Activated T-helper 17 cell treated with anti-CD3 and anti-CD28 coated beads, Interleukin-2, amount 50 U/mL, for 72 hours (primary cell): ENCODE measurements at places on chromosomes 3 and 15. TPM values are rescaled to one million over a fixed set of nuclear protein-coding genes. Genes with fewer than 3 reads are reported as not detected.

GRCh38 chr15:65115086-65115485 lies at the start of gene UBAP1L:
UBAP1L (minus strand) TSS chr15:65115200; CDS start chr15:65106215, 8,985 bp downstream.
- no peak for ATAC-seq
- no peak within 1 kb of the TSS for H3K27ac ChIP-seq
- H3K4me1 ChIP-seq, result peaks cover 8% of the 10 kb centered on the region
- no peak within 1 kb of the TSS for H3K4me3 ChIP-seq
- H3K27me3 ChIP-seq, result no peaks in the 10 kb centered on the region

KIF15 gene
- 25.3 TPM for total RNA-seq

COL6A6 gene
- not detected for total RNA-seq

LRRC15 gene
- total RNA-seq, result not detected
